ENCODE measurements at places on chromosomes 6 and 20. TPM values are rescaled to one million over a fixed set of nuclear protein-coding genes. Genes with fewer than 3 reads are reported as not detected.

GRCh38 chr6:6927521-6928361 is 180.0 kb upstream of the RREB1 start:
- no peak for DNase-seq

CLPSL1 gene
- total RNA-seq: not detected

KCNS1 gene
- total RNA-seq: not detected

GHRH gene
- total RNA-seq: not detected

DNA sequence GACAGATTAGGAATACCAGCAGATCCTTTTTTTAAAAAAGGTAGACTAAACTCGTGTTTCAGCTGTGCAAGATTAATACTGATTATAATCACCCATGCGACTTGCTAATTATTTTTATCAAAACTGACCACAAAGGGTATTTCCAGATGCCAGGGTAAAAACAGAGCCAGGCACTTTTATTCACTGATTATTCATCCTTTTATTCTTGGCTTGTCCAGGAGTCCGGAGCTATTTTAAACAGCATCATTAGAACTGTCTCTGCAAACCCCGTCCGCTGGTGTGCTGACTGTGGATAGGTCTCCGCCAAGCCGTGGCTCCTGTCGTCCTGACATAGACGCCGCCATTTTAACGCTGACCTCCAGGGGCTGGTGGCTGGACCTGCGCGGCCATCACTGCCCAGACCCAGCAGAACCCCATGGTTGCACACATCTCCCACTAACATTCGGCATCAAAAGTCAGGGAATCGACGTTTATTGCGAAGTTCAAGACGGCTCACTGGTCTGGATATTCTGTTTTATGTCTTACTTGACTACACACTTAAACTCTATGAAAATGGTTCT is 364.8 kb downstream of the THBS2 start:
- no peak for DNase-seq

PRSS16 gene
- total RNA-seq: 14.3 TPM

DNA sequence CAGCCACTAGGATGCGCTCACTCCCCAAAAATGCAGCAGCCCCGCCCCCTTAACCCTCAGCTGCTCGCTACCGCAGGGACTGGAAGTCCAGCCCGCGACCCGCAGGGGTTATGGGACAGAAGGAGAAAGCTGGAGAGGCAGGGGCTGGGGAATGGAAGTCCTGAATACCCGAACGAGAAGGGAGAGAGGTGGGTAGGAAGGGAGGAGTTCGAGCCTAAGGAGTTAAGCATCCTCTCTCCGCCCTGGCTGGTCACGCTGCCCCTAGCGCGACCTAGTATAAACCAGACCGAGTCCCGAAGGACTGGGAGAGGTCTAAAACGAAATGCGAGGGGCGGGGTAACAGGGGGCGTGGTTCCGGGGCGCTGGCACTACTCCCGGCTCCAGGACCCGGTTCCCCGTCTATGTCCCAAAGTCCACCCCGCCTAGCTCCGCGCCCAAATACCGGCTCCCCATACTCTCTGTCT is 448 bp upstream of the DDAH2 start:
- DNase-seq: peak; percentile 94

GRCh38 chr20:62523473-62524203 is 47.8 kb upstream of the GATA5 start:
- peak; percentile 37 for DNase-seq

ADTRP gene
- total RNA-seq: not detected

GRCh38 chr20:46291401-46291800 is 16.9 kb downstream of the CDH22 start:
- DNase-seq: no peak

DEFB132 gene
- not detected for total RNA-seq

OR2J1 gene
- total RNA-seq: not detected

GRCh38 chr6:18260448-18261106 is 3.8 kb downstream of the DEK start:
- DNase-seq: peak; percentile 51

TRIM10 gene
- total RNA-seq: not detected

Measured in Caki2 (cell line).